Kidney (tissue), 22 donors: ENCODE measurements at places on chromosomes 7 and 10. TPM values are rescaled to one million over a fixed set of nuclear protein-coding genes. Genes with fewer than 3 reads are reported as not detected.
A peak's percentile ranks its signal among the peaks of the same experiment; 100 is the strongest.

PLCE1 gene
- 8.7 TPM for total RNA-seq

TMEM213 gene
- 30.2 TPM for total RNA-seq

SAP25 gene
- total RNA-seq: 9.8 TPM

SPACDR gene
- total RNA-seq: 0.54 TPM

FAM24B gene
- total RNA-seq: 3.8 TPM

FMC1 gene
- 23.0 TPM for total RNA-seq

CFAP58 gene
- total RNA-seq: 0.35 TPM

TRPV6 gene
- 4.4 TPM for total RNA-seq

PRPS1L1 gene
- total RNA-seq: not detected

SLC18A2 gene
- 4.6 TPM for total RNA-seq

NRG3 gene
- 5.4 TPM for total RNA-seq

DNA sequence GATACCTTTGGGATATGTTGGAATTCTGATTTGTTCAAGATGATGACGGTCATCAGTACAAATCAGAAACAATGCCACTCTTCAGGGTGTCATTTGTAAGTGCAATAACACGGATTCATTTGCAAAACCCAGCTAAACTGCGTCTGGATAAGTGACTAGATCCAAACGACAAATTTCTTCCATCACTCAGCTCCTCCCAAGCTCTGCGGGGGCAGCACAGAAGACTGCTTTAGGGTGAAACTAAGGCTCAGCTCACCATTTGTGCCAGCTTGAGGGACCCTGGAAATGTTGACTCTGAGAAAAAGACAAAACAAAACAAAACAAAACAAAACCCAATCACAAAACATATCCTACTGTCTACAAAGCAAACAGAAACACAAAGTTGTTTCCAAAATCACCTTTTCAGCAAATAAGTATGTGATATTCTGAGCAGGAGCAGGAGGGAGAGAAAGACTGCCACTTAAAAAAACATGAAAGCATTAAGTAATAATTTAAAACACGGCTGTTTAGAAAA, 8.0 kb downstream of the EVX1 start:
- DNase-seq: no peak

GRCh38 chr7:149727899-149728476, 45.4 kb downstream of the ZNF467 start:
- no peak for DNase-seq

DNA sequence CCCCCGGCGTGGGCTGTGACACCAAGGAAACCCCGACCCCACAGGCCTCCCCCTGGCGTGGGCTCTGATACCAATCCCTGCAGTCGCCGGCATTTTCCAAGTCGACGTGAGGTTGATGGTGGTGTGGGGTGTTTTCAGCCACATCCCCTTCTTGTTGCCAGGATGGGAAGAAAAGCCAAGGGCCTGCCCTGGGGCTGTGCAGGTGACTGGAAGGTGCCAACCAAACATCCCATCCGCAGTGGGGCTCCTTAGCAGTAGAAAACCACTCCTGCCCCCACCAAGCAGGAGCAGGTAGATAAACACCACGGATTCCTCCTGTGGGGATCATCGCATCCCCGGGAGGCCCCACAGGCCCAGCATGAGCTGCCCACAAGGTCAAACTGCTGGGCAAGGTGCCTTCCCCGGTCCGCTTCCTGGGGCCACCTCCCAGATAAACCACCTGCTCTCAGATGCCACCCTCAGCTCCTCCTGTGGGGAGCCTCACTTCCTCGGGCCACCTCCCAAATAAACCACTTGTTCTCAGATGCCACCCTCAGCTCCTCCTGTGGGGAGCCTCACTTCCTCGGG, 88.5 kb upstream of the DIP2C start:
- no peak for DNase-seq

- no peak for DNase-seq
Observed at GRCh38 chr10:90712529-90712928, 145.3 kb downstream of the HTR7 start.

DNA sequence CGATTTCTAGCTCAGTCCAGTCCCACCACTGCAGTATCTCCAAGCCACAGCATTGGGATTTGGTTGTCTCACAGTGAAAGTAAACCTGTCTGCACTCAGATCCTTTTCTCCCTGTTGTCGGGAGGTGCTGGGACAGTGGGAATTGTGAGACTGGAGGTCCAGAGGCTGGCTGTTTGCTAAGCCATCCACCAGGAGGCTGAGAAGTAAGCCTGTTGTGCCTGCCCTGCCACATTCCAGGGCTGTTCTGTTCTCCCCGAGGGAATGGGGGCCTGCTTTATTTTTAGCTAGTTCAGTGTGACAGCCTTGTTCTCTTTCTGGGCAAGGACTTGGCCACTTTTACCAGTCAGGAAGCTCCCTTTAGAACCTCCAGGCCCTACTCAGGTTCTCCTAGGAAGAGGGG, 54.9 kb downstream of the HK1 start:
- DNase-seq: peak; percentile 67

GRCh38 chr10:21396889-21397288, 128.6 kb downstream of the SKIDA1 start:
- peak; percentile 25 for DNase-seq

- DNase-seq: no peak
Observed at GRCh38 chr10:124700293-124701037, 43.7 kb downstream of the FAM53B start.

- no peak for DNase-seq
Observed at GRCh38 chr7:27670676-27671075, 8.0 kb upstream of the HIBADH start.

- peak; percentile 46 for DNase-seq
Observed at GRCh38 chr7:28411876-28412662, at the start of gene CREB5. Gene CREB5, plus strand, starts transcription at chr7:28412518. Its CDS starts 397 bp downstream, at chr7:28412915.

DNA sequence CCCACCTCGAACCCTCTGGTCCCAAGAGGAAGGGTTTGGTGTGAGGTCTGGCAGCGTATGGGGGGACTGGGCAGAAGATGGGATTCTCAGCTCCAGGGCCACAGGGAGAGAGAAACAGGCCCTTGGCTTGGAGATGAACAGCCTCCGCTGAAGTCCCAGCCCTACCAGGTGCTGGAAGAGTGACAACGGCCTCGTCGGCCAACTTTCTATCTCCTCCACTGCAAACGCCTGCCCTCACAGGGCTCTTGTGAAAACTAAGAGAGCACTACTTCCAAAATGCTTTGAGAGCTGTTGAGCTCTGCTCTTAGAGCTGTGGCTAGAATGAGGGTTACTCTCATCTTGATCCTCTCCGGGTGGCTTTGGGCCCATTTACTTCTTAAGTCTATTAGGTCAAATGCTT, 63.5 kb downstream of the AFAP1L2 start:
- DNase-seq: no peak

GRCh38 chr10:88866454-88866853, 13.6 kb upstream of the STAMBPL1 start:
- no peak for DNase-seq

- no peak for DNase-seq
Observed at GRCh38 chr10:3978174-3978573, 193.2 kb upstream of the KLF6 start.

DNA sequence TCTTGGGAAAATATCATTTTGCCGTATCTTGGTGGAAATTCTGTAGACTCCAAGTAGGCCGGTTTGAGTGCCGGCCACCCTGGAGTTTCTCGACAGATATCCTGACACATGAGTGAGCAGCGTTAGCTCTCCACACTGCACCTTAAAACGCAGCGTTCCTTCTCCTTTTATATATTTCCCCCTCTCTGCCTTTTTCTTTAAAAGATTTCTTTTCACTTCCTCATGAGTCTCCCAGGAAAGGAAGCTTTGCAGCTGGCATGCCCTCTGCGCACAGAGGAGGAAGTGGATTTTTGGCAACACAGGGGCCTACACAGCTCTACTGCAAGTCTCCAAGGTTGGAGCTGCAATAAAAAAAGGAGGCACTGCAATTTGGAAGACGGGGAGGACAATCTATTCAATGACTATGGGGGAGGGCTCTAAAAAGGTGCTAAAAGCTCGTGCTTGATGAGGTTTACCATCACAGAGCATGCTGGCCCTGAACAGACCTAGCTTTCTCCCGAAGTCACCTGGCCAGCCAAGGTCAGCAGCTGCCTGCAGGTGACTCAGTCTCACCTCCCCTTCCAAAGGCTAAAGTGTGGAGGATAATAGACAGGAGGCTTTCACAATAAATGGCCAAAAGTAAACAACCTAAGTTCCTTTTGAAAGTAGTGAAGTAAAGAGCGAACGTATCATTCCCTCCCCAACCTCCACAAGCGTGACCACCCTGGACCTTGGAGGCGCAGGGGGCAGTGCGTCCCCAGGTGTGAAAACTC, 252.8 kb downstream of the ZMYND11 start:
- no peak for DNase-seq

DNA sequence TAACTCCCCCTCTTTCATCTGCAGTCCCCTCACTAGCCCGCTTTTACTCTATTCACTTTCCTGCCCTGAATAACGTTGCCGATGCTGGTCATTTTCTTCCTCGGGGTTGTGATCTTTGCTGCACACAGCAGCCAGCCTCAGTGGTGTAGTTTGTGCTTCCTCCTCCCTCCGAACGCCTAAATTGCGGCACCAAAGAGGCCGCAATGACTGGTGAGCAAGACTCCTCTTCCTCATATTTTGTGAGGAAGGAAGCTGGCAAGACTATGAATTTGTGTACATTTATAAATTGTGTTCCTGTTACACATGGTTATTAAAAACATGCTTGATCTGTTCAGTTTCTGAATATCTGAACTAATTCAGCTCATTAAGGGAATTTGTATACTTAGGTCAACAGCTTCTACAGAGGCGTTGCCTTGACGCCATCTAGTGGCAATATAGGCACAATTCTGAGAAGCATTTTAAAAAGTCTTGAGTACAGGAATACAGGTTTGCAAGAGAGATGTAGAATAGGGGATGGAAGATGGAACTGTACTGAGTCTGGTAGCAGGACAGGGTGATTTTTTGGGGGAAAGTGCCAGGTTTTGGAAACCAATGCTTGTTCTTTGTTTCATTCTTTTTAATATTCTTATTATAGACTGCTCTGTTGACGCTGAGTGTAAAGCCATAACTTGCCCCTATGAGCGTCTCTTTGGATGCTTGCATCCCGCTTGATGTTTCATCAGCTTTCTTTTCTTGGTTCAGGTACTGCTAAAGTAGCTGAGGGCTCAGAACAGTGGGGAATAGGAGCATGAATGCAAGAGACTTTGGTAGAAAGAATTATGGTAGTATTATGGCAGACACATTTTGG, 4.1 kb upstream of the TAS2R5 start:
- no peak for DNase-seq

GRCh38 chr7:155466814-155467733, 9.1 kb downstream of the EN2 start:
- peak; percentile 70 for DNase-seq

GRCh38 chr7:36755484-36755883, 31.2 kb upstream of the AOAH start:
- DNase-seq: no peak

GRCh38 chr7:142646386-142647140, 102.7 kb upstream of the PRSS1 start:
- DNase-seq: no peak

GRCh38 chr10:86863484-86863842, 94.0 kb downstream of the MMRN2 start:
- DNase-seq: no peak

DNA sequence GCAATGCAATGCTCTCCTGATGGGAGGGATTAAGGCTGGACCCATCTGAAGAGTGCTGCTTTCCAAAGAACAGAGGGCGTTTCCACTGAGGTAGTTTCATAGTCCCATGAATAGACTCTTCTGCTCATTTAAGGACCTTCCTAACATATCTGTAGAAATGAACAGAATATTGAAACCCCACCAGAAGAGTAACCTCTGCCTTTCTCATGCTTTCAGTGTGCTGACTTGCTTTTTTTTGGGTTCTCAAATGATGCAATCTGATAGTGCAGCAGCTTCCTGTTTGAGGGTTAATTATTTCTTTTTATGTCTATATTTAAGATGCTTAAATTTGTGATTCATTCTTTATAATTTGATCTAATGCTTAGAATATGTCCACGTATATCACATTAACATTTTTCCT, 82.2 kb downstream of the GATA3 start:
- DNase-seq: no peak

DNA sequence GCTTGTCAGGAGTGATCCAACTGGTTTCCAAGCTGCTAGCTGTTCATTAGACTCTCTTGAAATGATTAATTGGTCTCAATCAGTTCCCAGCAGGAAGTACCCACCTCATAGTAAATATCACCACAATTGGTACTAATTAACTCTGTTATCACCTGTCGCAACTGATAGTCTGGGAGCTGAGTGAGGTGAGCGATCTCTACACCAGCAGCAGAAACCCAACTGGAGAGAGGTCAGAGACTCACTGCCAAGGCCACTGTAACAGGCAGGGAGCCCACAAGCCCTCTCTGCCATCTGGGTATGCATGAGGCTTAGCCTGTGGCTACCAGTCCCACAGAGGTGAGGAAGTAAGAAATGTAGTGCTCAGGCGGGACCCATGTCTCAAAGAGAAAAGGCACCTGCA, 245.5 kb downstream of the DYNC1I1 start:
- DNase-seq: no peak

DNA sequence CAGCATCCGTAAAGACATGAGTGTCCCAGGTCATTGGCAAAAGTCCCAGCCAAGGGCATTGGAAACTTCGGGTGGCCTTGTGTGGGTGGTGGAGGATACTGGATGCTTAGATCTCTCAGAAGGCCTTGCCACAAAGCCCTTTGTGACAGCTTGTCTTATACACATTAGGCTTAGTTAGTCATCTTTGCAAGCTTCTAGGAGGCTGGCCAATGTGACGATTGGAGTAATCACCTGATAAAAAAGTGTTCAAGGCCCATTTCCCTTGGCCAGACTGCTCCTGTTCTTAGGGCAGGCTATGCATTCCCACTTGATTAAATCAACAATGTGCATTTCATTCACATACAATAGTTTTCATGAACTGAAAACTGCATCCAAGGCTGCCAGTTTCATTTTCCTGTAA, 26.9 kb downstream of the NPS start:
- no peak for DNase-seq

- DNase-seq: peak; percentile 16
Observed at GRCh38 chr10:16943295-16944285, 126.4 kb upstream of the RSU1 start.
